ENCODE measurements at places on chromosomes 13 and 19.
A peak's percentile ranks its signal among the peaks of the same experiment; 100 is the strongest.

- no peak for DNase-seq
Observed at GRCh38 chr19:11814700-11815035, 595 bp downstream of the ZNF440 start.

- peak; percentile 52 for DNase-seq
Observed at GRCh38 chr13:20142927-20143480, 17.8 kb downstream of the GJA3 start.

DNA sequence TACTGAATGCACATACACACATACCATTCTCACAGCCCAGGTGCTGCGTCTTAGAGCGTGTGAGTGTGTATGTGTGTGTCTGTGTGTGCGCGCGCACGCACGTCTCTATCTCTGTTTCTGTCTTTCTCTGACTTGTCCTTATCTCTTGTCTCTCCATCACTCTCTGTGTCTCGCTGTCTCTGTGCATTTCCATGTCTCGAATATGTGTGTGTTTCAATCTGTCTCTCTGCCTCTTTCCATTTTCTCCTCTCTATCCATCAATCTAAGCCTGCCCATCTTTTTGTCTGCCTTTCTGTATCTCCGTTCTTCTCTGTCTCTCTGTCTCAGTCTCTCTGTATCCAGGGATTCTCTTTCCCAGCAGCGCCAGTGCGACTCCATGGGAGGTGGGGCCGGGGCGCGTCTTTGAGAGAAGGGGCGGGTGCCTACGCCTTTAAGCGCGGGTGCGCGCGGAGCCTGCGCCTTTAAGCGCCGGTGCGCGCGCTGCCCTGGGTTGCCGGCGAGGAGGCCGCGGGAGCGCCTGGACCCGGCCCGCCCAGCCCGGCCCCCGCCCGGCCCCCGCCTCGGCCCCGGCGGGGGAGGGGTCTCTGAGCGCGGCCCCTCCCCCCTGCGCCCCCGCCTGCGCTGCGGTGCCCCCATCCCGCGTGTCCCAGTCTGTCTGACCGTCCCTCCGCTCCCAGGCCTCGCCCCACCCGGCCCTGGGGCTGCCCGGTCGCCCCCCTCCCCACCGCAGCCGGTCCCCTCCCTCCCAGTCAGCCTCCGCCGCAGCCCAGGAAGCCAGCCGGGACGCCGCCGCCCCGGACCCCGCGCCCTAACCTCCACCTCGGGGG, at the start of gene LRFN3:
Gene LRFN3 (plus strand): TSS at position 464 of the 827 bp plus-strand sequence. CDS start 3,052 bp downstream, outside the sequence.
- DNase-seq: peak; percentile 81

DNA sequence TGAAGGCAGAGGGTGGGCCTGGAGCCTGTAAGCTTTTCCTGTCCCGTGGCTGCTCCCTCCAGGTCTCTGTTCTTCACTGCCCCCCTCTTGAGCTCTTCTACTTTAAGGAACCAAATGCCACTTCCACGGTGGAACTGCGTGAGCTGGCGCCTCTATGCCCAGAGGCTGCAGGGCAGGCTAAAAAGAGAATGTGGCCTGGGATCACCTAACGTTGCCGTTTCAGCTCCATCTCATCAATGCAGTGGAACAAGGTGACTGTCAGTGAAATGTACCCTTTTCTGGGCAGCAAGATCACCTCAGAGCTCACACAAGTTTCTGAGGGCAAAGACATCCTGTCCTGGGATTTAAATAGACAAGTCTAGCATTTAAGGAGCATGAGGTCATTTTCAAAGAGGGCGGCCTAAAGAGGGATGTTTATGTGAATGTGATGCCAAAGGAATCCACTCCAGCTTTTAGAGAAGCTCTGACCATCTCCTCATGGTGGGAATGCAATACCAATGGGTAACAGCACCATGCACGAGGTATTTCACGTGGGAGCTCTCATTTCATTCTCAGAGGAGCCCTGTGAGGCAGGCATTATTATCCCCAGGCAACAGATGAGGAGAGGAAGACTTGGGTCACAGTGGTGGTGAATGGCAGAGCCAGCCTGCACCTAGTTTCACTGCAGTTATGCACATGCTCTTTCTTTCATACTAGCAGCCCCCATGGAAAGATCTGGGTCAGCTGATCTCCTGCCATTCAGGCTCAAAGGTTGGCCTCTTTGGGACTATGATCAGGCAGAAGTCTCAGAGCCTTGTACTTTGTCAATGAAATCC, 39.3 kb downstream of the RGCC start:
- DNase-seq: no peak

- DNase-seq: no peak
Observed at GRCh38 chr13:20116213-20116612, 44.6 kb downstream of the GJA3 start.

DNA sequence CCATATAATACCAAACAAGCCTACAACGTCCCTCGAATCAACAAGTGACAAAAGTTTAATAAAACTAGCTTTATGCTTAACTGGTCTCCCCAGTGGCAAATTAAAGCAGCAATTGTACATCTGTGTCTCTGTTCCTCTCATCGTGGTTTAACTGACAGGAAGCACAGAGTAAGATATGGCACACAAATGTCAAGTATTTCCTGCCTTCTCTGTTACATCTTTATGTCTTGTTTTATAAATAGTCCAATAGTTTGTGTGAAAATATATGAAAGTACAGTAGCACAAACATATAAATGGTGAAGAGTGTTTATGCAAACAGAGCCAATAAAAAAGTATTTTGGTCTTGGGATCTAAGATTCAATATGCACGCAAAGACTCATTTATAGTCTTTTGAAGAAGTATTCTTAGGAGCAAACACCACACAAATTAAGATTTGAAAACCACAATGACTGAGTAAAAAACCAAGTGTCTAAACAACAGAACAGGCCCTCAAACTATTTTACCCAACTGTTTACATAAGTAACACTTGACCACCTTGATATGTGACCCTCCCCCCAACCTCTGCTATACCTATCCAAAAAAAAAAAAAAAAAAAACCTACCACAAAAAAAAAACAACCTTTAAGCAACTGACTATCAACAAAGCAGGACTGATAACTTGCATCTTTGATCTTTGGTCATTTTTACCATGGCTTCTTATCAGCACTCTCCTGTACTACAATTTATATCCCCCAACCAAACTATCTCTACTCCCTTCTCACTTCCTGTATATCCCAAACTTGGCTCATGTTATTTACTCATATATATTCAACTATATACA, 14.0 kb downstream of the ELF1 start:
- DNase-seq: no peak

DNA sequence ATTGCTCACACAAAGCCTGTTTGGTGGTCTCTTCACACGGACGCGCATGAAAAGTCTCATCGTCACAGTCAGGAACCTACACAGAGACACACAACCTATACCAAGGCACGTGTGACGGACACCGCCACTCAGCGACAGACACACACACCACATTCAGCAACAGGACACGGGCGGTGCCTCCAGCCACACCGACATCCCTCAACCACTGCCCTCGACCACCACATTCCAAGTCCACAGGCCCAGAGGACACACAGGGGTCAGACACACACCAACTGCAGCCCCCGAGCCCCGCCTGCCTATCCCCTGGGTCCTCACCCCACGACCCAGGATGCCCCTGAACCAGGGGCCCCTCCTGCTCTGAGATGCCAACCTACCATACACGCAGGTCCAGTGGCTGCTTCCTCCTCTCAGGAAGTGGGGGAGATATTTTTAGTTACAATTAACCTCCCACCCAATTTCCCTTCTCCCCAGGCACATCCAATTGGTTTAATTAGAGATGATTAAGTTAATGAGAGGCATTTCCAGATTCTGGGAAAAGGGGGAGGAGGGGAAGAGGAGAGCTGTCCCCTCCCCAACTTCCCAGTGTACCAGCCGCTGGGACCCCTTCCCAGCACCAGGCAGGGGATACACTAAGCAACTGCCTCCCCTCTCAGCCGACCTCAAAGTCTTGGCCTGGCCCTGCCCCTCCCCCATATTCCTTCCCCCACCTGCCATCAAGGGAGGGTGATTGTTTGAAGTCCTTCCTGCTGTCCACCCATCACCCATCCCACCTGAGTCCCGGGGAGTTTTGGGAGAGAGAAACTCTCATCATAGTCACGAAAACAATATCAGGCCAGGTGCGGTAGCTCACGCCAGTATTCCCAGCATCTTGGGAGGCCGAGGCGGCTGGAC, 20.4 kb downstream of the MEIS3 start:
- DNase-seq: no peak

GRCh38 chr19:8611877-8612806, 1.6 kb upstream of the ADAMTS10 start:
- DNase-seq: no peak

DNA sequence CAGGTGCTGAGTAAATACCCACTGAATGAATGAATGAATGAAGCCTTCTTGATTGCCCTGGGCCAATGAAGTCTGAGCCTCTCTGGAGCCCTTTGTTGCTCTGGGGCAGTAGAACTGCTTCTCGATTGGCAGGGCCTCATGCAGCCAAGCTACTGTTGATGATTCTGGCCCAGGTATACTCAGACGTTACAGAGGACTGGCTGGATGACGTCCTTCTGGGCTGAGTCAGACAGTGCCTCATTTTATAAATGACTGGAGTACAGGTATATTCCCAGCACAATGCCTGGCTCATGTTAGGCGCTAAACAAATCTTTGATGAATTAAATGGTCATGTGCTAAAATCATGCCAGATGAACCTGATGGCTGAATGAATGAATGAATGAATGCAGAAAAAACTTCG, 243.8 kb upstream of the MAB21L1 start:
- no peak for DNase-seq

DNA sequence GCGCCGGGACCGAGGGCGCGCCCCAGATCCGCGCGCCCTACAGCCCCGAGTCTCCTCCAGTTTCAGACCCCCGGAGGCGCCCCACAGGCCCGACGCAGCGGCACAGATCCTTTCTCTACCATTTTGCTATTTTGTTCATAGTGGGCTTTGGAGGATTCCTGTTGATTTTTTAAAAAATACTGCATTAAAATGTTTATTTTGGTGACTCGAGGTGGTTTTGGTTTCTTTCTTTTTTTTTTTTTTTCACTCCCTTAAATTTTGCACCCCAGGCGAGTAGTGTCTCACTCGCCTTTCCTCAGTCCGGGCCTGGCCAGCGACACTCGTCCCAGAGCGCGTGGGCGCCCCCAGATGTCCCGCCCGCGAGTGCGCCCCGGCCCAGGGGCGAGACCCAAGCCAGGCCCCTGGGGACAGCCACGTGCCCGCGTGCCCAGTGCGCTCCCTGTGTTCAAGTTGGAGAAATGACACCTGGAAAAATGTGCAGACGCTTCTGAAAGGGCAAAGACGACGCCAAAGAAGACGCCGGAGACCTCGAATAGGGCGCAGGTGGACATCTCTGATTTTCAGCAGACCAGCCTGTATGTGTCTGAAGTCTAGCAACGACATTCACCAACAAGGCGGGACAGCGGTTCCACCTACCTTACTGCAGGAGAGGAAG, 471 bp upstream of the INSR start:
- peak; percentile 73 for DNase-seq

DNA sequence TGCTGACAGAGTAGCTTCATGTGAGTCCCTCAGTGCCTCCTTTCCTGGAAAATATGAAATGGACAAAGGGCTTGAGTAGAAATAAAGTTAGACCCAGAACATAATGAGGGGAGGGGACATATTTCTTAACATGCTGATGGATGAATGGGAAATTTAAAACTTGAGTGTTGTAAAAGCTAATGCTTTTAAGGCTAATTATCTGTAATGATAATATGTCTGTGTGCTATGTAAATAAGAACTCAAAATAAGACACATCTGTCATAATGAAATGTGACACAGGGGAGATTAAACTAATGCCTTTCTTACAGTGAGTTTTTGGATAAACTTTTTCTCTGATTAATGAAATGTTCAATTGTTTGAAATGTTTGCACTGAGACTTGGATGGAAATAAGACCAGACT, 65.8 kb upstream of the RFXAP start:
- no peak for DNase-seq

- DNase-seq: no peak
Observed at GRCh38 chr13:41304551-41304950, 6.5 kb upstream of the NAA16 start.

DNA sequence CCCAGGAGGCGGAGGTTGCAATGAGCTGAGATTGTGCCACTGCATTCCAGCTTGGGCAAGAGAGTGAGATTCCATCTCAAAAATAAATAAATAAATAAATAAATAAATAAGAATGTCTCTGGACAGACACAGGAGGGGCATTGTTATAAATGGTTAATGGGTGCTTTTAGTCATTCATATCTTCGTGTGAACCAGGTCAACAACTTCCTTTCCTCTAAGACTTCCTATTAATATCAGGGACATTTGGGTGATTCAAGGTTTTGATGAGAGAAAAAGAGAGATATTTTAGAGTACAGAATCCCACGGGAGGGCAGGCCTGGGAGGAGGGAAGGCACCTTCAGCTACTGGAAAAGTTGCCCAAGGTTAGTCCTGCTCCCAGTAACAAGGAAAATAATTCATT, 23.9 kb downstream of the DHRS12 start:
- no peak for DNase-seq

DNA sequence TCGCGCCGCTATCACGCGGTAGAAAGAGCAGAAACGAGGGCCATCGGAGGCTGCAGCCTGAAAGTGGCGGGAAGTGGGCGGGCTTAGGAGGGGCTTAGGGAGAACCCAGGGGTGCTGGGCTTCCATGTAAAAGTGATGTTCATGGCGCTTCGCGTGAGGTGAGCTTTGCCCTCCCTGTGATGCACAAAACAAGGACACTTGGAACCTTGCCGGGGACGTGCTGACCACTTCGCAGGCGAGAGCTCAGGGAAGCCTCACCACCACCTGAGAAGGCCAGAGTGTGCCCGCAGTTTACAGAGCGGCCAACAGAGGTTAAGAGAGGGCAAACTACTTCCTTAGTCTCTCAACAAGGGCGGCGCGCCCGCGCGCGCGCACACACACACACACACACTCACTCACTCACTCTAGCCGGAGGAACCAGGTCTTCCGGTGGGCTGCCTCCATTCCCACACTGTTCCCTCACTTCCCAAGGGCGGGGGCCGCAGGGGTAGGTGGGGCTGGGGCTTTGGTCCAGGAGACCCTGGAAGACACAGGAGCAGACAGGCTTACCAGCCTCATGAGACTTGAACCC, 651 bp downstream of the GAPDHS start:
- DNase-seq: no peak

DNA sequence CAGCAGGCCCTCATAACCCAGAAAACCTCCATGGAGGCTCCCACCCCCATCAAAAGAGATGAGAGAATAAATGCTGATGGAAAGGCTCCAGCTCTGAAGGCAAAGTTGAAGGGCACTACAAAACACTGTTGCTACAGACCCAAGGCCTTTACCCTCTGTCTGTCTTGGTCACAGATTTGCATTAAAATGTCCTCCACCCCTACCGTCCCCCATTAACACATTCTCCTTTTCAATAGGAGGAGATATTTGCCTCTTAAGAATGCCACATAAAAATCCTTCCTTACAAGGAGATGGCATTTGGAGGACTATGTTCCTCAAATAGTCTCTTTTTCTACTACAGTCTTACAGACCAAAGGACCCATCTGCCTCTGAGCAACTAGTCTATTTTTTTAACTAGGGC, 361.5 kb downstream of the ENOX1 start:
- DNase-seq: no peak

GRCh38 chr13:77898097-77898496, 20.5 kb downstream of the EDNRB start:
- no peak for DNase-seq

GRCh38 chr13:113612607-113613006, 28.1 kb downstream of the TFDP1 start:
- DNase-seq: no peak

- no peak for DNase-seq
Observed at GRCh38 chr19:33334271-33334670, 31.9 kb upstream of the CEBPA start.

Data from type B pancreatic cell (in vitro differentiated cells).